T follicular helper cell (primary cell): ENCODE measurements at places on chromosomes 1 and 21.

DNA sequence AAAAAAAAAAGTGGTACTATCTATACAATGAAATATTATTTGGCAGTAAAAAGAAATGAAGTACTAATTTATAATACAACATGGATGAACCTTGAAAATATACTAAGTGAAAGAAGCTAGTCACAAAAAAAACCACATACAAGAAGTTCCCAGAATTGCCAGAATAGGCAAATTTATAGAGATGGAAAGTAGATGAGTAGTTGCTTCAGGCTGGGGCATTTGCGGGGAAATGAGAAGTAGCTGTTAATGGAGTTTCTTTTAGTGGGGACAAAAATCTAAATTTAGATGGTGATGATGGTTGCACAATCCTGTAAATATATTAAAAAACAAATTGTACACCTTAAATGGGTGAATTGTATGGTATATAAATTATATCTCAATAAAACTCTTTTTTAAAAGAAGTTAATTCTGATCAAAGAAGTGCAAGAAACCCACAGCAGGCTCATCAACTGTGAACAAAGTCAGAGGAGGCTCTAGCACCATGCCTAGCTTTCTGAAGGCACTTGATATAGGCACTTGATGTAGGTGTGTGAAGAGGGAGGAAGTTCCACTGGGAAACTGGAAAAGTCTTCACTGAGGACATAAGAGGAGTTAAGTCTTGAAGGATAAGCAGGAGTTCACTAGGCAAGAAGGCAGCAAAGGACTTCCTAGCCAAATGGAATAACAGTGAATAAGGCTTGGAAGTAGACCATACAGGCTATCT is 52.5 kb downstream of the DMAP1 start:
- DNase-seq = no peak

GRCh38 chr1:162390396-162391185 is 9.1 kb downstream of the C1orf226 start:
- DNase-seq = no peak

DNA sequence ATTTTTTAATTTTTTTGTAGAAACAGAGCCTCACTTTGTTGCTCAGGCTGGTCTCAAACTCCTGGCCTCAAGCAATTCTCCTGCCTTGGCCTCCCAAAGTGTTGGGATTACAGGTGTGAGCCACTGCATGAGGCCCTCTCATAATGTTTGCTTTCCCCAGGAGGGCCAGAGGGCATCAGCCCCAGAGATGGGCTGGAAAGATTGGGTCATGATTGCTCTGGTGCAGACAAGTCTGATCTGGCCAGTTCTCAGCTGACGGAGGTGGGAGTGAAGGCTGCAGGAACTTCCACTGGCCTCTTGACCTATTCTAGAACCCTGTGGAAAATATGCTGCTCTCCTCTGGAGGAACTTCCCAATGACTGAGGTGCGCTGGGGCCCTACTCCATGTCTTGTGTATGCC is 43.4 kb upstream of the RD3 start:
- no peak for DNase-seq

- peak; percentile 36 for DNase-seq
Measured at GRCh38 chr1:150165622-150166612, 16.2 kb downstream of the PLEKHO1 start.

- no peak for DNase-seq
Measured at GRCh38 chr21:17732306-17732705, 86.8 kb downstream of the C21orf91 start.

- DNase-seq = no peak
Measured at GRCh38 chr1:37944086-37944763, 2.6 kb downstream of the INPP5B start.

DNA sequence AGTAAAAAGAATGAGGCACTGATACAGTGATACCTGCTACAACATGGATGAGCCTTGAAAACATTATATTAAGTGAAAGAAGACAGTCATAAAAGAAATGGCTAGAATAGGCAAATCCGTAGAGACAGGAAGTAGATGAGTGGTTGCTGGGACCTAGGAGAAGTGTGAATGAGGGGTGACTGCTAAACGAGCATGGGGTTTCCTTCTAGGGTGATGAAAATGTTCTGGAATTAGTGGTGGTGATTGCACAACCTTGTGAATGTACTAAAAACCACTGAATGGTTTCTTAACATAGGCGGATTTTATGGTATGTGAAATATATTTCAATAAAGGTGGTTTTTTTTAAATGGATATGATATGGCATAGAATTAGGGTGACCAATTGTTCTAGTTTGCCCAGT is 12.6 kb upstream of the SERINC2 start:
- DNase-seq = no peak

- DNase-seq = no peak
Measured at GRCh38 chr1:33060579-33061083, 20.3 kb upstream of the AZIN2 start.

DNA sequence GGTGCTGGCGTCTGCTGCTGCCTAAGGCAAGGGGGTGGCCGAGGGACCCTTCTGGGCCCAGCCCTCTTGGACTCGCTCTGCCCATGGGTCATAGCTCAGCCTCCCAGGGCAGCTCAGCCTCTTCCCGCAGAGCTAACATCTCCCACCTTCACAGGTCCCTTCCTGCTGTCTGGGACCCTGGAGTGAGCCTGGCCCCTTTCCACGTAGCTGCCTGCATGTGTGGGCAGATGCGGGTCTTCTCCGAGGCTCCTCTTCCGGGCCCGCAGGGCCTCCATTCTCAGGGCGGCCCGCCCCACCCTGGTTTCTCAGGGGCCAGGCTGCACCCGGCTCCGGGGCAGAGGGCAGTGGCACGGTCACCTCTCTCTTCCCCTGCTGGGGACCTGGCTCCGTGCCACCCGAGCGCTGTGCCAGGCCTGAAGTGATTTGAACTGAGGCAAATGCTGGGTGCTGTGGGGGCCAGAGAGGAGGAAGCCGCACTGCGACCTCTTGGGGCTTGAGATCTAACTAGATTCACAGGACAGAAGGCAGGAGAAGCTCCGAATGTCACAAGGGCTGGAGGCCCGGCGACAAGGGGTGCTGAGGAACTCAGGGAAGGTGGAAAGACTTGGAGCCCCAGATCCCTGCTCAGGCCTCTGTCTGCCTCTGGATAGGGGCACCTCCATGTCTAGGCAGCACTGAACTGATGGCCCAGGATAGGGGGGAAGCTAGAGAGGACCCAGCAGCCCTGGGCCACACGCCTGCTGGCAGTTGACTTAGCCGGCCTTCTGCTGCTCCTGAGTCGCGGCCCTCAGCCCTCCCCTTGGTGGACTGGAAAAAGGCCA is 40.7 kb downstream of the COQ8A start:
- DNase-seq = no peak

DNA sequence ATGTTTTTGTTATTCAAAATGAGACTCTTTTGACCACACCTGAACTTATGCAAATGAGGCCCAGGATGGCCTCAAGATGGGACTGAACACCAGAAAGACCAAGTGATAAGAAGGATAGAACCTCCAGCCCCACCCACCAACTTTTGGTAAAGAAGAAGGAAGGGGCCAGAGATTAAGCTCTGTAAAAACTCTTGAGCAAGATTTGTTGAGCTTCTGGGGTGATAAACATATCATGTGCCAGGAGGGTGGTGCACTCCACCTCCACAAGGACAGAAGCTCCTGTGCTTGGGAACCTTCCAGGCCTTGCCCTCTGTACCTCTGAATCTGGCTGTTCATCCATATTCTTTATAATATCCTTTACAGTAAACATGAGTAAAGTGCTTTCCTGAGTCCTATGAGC is 5.3 kb downstream of the RSPH1 start:
- DNase-seq = no peak

- DNase-seq = no peak
Measured at GRCh38 chr1:109756848-109757521, 6.7 kb downstream of the EPS8L3 start.

- peak; percentile 10 for DNase-seq
Measured at GRCh38 chr1:23424293-23425192, at the start of gene TCEA3. TCEA3 (minus strand) TSS chr1:23424748; CDS start chr1:23424633, 115 bp downstream.

GRCh38 chr1:54834007-54834541 is 33.0 kb upstream of the TTC22 start:
- DNase-seq = no peak

- no peak for DNase-seq
Measured at GRCh38 chr1:237386362-237387143, 344.6 kb downstream of the RYR2 start.

GRCh38 chr1:234371414-234371813 is 1.8 kb upstream of the COA6 start:
- DNase-seq = no peak

GRCh38 chr21:44466351-44466954 is 11.1 kb downstream of the LRRC3 start:
- no peak for DNase-seq

- DNase-seq = no peak
Measured at GRCh38 chr1:101420406-101420805, 183.6 kb downstream of the S1PR1 start.

DNA sequence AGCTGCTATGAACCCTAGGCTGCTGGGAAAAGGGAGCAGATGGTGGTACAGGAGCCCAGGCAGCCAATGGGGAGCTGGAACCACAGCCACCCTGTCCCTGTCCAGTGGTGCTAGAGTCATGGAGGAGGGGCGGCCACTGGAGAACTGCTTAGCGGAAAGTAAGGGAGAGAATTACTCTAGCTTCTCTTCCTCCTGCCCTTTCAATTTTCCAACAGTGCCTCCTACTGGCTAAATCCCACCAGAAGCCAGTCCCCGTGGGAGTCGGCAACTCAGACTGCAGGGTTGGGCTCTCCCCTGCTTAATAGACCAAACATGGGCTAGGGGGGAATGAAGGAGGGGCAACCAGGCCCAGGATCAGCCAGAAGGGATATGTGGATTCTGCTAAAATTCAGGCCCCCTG is 154.5 kb downstream of the ACTL8 start:
- no peak for DNase-seq

GRCh38 chr21:43762303-43763128 is 13.6 kb downstream of the CSTB start:
- DNase-seq = no peak

GRCh38 chr1:6434186-6434585 is 9.6 kb downstream of the ESPN start:
- DNase-seq = no peak

DNA sequence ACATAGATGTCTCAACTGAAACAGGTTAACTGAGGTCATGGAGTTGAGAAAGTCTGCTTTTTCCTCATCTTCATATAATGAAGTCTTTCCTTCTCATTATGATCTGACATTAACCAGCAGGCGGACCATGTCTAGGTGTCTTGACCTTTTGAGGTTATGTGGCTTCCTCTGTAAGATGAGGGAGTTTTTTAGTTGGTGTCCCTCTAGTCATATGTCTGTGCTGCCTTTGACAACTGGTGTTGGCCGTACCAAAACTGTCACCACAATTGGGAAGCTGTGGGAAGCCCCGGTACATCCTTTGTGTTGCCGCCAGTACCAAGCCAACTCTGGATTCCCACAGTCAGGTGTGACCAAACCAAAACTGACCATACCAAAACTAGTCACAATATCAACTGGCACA is 105.1 kb downstream of the PBX1 start:
- no peak for DNase-seq

DNA sequence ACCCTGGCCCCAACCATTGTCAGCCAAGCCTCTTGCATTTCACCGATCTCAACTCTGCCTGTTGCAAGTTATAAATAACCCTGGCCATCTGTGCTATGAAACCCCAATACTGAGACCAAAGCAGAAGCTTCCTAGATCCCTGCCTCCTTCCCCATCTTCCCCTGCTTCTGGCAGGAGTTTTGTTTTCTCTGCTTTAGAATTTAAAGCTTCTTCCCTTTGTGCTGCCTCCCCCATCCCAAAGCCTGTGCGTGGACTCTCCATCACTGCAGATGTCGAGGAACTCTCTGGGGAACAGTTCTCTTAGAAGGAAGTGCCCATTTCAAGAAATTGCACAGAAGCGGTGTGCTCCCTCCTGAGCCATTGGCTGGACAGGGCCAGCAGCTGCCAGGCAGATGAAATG is 17.4 kb upstream of the MYOG start:
- DNase-seq = no peak
